ENCODE measurements at places on chromosomes 7 and 10. TPM values are rescaled to one million over a fixed set of nuclear protein-coding genes. Genes with fewer than 3 reads are reported as not detected.

The NPFFR1 gene
- polyA plus RNA-seq: 0.03 TPM

The EVX1 gene
- 0.97 TPM for polyA plus RNA-seq

The ZP3 gene
- 2.2 TPM for polyA plus RNA-seq

The TSPAN14 gene
- 13.1 TPM for polyA plus RNA-seq

The PTPRZ1 gene
- 2.3 TPM for polyA plus RNA-seq

The CPXM2 gene
- polyA plus RNA-seq: 4.5 TPM

The LRRC18 gene
- not detected for polyA plus RNA-seq

The SPRN gene
- polyA plus RNA-seq: 1.8 TPM

The MKX gene
- polyA plus RNA-seq: 0.64 TPM

The TYW1B gene
- 1.3 TPM for polyA plus RNA-seq

The HABP2 gene
- polyA plus RNA-seq: not detected

The ZNF735 gene
- polyA plus RNA-seq: not detected

The ITIH2 gene
- polyA plus RNA-seq: 0.24 TPM

The ANKRD30A gene
- polyA plus RNA-seq: not detected

The DOCK4 gene
- 8.5 TPM for polyA plus RNA-seq

The HMX2 gene
- not detected for polyA plus RNA-seq

The C10orf105 gene
- 0.08 TPM for polyA plus RNA-seq

The GRB10 gene
- polyA plus RNA-seq: 33.5 TPM

The TIMM23B gene
- 17.8 TPM for polyA plus RNA-seq

The LRMDA gene
- 132 TPM for polyA plus RNA-seq

The GPRIN2 gene
- polyA plus RNA-seq: 0.56 TPM

The ST8SIA6 gene
- polyA plus RNA-seq: 0.13 TPM

The COX19 gene
- polyA plus RNA-seq: 12.3 TPM

The ADIRF gene
- 6.6 TPM for polyA plus RNA-seq

The WNT2 gene
- polyA plus RNA-seq: not detected

The BICC1 gene
- 4.5 TPM for polyA plus RNA-seq

Data from adrenal gland (tissue), 19 donors.